ENCODE measurements at places on chromosomes 11 and 22.
A peak's percentile ranks its signal among the peaks of the same experiment; 100 is the strongest.

DNA sequence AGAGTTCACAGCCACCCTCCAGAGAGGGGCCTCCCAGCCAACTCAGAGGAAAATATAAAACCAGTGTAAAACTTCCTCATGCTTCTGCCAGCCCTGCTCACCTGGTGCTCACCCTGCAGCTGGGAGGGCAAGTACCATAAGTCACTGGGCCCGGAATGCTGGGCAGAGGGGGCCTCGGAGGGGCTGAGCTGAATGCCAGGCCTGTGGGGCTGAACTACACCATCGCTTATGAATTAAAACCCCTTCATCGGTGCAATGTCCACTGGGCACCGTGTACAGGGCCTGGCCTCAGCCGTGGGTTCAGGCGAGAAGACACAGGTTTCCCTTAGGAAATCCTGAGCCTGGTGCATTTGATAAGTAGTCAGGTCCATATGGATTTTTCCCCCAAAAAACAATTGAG is 828.6 kb downstream of the TBC1D22A start:
- DNase-seq: no peak

DNA sequence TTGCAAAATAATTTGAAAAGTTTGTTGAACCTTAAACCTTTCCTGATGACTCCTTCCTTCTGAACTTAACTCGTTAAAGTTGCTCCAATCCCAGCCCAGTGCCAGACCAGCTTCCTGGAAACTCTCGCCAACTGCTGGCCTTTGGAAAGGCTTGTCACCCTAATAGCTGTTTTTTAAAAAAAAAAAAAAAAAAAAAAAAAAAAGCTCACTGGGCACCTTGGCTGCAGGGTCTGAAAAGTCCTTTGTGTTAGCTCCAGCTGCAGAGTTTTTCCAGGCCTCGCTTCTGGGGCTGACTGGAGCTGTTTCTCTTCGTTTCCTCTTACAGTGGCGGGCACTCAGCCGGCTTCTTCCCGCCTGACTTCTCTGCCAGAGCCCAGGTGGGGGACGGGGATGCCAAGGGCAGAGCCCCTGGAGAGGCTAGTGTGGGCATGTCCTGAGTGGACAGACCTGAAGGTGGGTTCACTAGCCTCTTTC is 25.1 kb downstream of the KCNQ1OT1 start:
- DNase-seq: no peak

DNA sequence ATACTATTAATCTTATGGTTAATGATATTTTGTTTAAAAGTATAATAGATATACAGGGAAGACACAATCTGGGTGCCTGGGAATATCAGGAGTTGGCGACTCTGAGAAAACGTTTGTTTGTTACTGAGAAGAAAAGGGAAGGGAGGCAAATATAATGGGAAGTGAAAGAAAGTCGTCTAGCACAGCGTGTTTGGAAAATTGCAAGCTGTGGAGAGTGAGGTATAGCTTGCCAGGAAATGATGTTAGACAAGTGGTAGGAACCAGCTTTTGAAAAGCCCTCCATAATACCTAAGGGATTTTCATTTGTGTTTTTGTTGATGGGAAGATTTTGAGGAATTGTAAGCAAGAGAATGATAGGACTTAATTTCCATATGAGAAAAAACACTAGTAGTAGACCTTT is 322.2 kb downstream of the LUZP2 start:
- no peak for DNase-seq

DNA sequence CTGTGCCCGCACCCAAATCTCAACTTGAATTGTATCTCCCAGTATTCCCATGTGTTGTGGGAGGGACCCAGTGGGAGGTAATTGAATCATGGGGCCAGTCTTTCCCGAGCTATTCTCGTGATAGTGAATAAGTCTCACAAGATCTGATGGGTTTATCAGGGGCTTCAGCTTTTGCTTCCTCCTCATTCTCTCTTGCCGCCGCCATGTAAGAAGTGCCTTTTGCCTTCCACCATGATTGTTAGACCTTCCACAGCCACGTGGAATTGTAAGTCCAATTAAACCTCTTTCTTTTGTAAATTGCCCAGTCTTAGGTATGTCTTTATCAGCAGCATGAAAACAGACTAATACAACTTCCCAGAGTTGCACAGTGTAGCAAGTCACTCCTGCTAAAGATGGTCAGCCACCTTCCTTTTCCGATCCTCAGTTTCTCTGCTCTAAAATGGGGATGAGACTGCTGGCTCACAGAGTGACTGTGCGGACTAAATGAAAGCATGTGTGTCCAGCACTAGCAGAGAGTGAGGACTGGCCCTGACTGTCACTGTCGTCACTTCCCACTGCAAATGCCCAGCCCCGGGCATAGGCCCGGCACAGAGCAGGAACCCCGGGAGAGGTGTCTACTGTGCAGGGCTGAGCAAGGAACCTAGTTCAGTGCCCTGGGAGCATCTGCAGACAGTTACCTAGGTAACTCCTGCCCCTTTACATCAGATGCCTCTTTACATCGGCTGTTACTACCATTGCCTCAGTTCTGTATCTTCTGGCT is 9.5 kb downstream of the TSKU start:
- no peak for DNase-seq

GRCh38 chr11:44755556-44756523 is 29.1 kb downstream of the TSPAN18 start:
- DNase-seq: no peak

- peak; percentile 25 for DNase-seq
These were observed 575 bp downstream of the DUSP18 start for GRCh38 chr22:30667107-30667493.

- no peak for DNase-seq
These were observed 299.5 kb downstream of the BUD13 start for GRCh38 chr11:116473206-116473769.

- DNase-seq: peak; percentile 82
These were observed 2.3 kb downstream of the TSPAN4 start for GRCh38 chr11:844693-845644.

GRCh38 chr22:46023558-46023981 is 46.6 kb upstream of the WNT7B start:
- DNase-seq: no peak

DNA sequence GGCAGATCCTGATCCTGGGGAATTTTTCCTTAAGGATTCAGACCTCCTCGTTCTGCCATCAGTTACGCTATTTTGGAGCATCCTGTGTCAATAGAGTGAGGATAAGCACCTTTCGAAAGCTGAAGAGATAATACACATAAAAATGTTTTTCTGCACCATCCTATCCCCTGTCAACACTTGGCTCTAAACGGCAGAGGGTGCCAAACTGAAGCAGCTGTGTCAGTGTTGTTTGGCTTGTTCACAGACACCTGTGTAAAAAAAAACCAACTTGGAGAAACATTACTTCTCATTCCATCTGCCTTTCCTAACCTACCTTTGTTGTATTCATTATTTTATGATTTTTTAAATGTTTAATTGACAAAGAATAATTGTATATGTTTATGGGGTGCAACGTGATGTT is 417.0 kb upstream of the DDI1 start:
- no peak for DNase-seq

- DNase-seq: peak; percentile 57
These were observed 58.2 kb downstream of the ACER3 start for GRCh38 chr11:76918941-76919386.

GRCh38 chr11:131977231-131977630 is 606.8 kb downstream of the NTM start:
- no peak for DNase-seq

DNA sequence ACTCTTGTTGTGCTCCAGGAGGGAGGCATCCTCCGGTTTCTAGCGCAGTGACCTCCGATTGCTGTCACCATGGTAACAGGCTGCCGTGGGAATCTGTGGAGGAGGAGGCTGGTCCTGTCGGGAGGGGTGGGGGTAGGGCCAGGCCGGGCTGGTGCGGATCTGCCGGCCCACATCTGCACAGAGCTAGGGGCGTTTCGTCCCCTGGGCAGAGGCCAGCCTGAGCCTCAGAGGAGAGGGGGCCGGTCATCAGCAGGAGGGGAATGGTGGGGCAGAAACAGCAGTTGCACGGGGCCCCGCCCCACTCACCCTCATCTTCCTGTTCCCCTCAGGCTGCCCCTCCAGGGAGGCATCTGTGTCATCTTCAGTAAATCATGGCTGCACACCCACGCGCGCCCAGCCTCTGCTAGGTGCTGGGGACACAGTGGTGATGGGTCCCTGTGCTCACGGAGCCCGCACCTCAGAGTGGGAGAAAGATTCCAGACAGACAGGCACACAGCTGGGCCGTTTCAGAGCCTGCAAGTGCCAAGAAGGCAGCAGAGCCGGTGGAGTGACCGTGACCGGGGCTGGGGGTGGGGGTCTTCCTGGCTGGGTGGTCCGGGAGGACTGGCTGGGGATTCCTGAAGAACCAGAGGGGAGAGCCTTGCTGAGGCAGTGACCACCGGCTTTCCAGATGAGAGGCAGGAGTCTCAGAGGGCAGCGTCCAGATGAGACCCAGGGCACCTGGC is 120.5 kb downstream of the CACNA1I start:
- DNase-seq: no peak

GRCh38 chr11:125446279-125446678 is 49.8 kb downstream of the FEZ1 start:
- DNase-seq: no peak

GRCh38 chr11:100964435-100964834 is 165.2 kb downstream of the PGR start:
- no peak for DNase-seq

GRCh38 chr11:5837695-5838094 is 4.0 kb downstream of the OR52E6 start:
- DNase-seq: no peak

- DNase-seq: no peak
These were observed 511 bp downstream of the RAC2 start for GRCh38 chr22:37243402-37244113.

GRCh38 chr11:111718859-111719258 is 47.3 kb downstream of the PPP2R1B start:
- no peak for DNase-seq

DNA sequence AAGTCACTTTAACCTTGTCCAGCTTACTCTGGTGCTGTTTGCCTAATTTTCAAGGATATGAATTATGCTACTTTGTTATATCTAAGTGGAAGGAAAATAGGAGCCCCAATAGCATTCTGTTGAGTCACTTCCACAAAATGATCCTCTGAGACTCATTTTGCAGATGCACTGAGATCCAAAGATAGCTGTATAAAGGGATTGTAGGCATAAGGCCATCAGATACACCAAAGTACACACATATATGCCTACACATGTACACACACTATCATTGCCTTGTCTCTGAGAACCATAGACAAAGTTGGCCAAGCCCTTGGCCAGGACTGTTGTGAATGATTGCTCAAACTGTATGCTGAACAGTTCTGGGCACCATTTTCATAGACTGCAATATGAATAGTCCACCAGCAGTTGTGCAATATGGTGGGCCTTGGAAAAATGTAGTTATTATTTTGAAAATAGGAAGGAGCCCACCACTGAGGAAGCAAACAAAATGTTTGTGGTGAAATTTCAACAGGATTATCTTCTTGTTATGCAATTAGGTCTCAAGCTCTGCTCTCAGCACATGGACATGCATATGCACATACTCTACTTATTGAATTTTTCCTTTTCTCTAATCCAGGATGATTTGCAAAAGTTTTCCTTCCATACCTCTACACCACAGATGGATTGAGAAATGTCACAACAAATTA is 186.0 kb upstream of the CTSC start:
- DNase-seq: no peak

DNA sequence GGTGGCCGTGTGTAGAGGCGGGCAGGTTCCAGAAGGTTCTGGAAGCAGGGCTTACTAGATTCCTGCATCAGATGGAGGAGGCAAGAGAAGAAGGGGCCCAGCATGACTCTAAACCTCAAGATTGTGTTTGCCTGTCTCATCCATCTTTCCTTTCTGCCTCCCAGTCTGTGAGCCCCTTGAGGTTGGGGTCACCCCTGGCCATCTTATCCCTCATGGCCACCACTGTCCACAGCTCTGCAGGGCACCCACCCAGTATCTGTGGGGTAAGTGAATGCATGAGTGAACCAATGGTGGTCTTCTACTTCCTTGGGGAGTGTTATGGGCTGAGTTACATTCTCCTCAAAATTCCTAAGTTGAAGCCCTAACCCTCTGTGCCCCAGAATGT is 79.3 kb downstream of the MYEOV start:
- DNase-seq: no peak

DNA sequence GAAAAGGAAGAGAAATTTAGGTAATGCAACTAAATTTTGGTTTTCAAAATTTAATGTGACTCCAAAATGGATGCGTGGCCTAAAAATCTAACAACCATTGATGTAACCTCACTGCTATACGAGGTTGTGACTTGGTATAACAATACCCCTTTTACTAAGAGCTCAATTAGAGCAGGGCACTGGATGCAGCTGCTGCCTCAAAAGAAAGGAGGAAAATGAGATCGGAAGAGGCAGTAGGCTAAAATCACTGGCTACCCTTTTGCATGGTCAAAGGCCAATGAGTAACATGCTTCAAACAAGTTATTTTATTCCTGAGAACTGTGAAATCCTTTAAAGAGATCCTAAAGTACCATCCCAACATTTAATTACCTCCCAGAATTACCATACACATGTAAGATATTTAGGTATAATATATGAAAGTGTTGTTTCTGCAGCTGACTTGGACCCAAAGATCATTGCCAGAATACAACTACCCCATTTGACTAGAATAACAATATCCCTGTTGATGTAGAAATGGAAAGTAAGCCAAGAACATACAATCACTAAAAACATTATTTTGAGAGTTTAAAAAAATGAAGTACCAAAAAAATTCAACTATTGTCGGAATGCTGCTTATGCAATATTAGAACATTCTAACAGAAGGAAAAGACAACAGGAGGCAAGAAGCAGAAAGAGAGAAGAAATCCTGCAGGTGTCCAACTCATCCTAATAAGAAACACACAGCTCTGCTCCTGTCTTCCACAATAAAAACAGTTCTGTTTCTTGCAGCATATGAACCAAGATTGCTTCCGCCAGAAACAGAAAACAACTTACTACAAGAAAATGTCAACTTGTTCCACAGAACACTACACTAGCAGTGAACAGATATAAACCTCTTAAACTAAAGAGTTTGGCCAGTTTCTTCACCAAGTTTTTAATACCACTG is 15.0 kb downstream of the SIK3 start:
- DNase-seq: no peak

GRCh38 chr11:3368199-3368598 is 10.7 kb downstream of the ZNF195 start:
- DNase-seq: no peak

- DNase-seq: no peak
These were observed 41.5 kb downstream of the OR4D9 start for GRCh38 chr11:59552844-59553243.

- DNase-seq: no peak
These were observed 826.1 kb downstream of the TBC1D22A start for GRCh38 chr22:47588578-47588960.

Data from KBM-7 (cell line).